NCI-H345 (cell line): ENCODE measurements at places on chromosomes 3 and 15.

- DNase-seq, result peak; percentile 74
These were observed 1.8 kb downstream of the HES1 start for GRCh38 chr3:194137506-194138474.

DNA sequence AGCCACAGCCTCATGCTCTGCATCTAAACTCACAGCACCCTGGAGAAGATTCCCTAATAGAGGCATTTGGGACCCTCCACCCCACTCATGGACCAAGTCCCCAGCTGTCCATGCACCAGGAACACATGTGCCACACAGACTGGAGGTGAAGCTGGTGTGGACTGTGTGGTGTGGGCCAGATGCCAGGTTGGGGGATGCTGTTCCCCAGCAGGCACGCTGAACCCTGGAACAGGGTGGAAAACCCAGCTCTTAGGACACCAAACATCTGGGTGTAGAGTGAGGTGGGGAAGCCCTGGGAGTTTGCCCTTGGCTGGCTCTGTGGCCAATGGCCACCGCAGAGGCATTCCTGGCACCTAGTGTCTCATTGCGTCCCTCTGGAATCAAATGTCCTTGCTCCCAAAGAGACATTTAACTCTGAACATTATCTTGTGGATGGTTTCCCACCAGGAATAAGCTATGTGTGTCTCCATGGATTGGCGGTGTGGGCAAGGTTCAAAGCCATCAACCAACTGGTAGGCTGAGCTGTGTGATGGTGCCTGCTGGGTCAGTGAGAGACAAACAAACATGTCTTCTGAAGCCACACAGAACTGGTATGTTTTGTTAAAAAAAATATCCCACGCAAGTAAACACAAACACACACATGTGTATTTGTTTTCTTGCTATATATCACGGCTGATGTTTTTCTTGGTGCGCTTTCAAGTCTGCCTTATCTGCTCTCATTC, 65.0 kb downstream of the EXOG start:
- no peak for DNase-seq

- no peak for DNase-seq
These were observed 99.3 kb downstream of the BDH1 start for GRCh38 chr3:197456261-197457091.

DNA sequence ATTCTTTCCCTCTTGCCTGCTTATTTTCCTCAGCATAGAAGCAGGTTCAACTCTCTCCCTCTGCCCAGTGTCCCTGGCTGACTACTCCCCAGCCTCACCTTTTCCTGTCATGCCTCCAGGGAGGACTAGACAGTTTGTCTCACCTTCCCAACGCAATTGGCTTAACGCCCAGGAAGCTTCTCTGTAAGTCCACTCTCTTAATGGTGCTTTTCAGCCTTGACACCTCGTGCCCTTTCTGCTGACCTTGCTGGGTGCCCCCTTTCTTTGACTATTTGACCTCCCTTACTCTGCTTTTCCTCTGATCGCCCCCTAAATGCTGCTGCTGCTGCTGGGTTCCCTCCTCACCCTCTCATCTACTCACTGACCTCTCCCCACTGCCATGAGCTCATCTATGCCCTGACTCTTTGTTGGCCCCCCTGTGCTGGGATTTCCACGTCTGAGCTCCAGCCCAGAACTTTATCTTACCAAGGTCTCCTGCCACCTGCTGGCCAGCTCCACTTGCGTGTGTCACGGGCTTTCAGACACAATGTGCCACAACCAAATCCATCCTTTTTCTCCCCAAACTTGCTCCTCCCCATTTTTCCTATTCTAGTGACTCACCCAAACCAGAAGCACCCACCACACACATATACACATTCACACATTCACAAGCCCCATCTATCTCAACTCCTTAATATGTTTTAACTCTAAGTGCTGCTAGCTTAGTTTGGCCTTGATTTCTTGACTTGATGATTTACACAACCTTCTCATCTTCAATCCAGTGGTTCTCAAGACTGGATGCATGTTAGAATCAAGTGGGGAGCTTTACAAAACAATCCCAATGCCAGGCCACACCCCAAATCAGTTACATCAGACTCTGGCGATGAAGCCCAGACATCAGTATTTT, 16.6 kb downstream of the EPB42 start:
- DNase-seq, result peak; percentile 3

GRCh38 chr3:48595526-48596121, 495 bp upstream of the COL7A1 start:
- DNase-seq, result no peak

DNA sequence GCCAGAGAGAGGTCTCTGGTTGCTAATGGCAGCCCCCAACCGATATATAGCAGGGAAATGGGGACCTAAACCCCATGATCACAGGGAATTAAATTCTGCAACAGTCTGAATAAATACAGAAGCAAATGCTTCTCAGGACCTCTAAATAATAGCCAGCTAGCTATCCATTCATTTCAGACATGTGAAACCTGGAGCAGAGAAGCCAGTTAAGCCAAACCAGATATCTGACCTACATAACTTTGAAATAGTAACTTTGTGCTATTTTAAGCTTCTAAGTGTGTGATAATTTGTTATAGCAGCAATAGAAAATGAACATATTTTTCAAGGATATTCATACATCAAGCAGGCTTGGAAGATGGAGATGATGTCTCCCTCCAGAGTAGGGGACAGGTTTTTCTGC, 1062.9 kb upstream of the CADM2 start:
- no peak for DNase-seq

DNA sequence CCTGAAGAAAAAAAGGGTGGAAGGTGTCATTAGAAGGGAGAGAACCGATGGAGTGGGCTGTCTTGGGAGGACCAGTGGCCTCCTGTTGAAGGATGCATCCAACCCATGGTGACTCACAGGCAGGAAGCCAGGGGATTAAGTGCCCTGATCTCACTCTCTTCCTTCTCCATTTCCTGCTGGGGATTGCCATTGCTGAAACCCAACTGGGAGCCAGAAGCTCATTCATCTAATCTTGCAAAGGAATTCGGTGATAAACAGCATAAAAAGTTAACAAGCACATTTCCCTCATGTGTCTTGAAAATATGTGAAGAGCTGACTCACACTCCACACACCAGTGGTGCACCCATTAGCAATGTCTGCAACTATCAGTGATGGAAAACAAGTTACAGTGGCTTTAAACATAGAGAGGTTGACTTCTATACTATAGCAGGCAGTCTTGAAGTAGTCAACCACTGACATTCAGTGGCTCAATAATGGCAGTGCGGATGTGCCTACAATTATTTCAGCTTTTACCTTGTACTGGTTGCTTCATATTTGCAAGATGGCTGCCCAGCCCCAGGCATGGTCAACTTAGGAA, 12.8 kb upstream of the CSRNP1 start:
- DNase-seq, result no peak

DNA sequence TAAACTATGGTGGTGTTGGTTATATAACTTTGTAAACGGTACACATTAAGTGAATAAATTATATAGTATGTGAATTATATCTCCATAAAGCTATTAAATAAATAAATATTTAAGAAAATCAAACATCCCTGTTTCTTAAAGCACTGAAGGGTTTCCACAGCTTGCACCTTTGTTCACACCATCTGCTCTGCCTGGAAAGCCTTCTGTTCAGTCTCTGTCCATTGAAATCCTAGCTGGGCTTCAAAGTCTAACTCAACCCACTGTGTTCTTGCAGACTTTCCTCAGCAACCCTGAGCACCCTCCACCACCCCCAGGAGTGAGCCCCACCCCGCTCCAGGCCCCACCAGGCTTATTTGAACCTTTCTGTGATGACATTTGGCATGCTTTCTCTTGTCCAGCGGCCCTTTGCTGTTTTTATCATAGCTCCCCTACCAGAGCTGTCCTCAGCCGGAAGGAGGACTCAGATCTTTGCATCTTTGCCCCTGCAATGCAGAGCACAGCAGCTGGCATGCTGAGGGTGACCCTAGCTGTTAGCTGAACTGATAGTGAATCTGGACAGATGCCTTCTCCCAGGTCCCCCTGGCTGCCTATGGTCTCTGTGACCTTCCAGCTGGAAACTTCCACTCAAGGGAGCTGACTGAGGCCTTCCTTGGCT, 105.2 kb downstream of the DAPK2 start:
- DNase-seq, result no peak

GRCh38 chr3:184583578-184584451, 22.2 kb downstream of the EPHB3 start:
- peak; percentile 63 for DNase-seq

DNA sequence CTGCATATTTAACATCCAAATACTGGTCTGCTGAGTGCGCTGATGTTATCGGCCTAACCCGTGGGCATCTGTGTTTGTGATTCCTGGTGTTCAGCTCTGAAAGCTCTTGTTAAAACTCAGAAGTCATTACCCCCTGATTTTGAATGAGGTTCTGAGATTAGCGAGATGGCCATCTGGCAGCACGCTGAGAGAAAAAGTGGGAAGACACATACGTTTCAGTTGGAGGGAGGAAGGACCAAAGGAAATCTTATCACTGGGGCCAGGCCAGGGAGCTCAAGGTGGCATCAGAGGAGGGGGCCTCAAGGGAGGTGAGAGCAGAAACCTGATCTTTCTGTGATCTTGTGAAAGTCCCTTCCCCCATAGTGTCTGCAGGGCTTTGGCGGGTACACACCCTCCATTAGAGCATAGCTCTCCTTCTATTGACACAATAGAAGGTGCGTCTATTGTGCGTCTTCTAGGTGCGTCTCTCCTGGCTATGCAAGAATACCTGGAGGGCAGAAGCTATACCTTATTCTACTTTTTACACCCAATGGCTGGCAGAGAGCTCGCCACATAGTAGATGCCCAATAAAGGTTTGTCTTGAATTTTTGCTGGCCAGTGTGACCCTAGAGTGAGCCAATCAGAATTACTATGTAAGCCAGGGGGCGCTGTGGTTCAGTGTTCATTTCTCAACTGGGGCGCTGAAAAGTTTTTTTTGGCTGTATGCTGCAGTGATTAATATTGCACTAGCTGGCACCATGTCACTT, 182.4 kb downstream of the SHQ1 start:
- no peak for DNase-seq

- no peak for DNase-seq
These were observed 51.6 kb downstream of the RAB11A start for GRCh38 chr15:65920825-65921309.

GRCh38 chr3:15206662-15207576, 873 bp downstream of the CAPN7 start:
- no peak for DNase-seq

GRCh38 chr3:101850246-101851051, 1.1 kb downstream of the NFKBIZ start:
- no peak for DNase-seq

GRCh38 chr3:171972871-171973348, 66.5 kb upstream of the FNDC3B start:
- no peak for DNase-seq

GRCh38 chr3:71127844-71128243, 455.7 kb downstream of the FOXP1 start:
- no peak for DNase-seq

DNA sequence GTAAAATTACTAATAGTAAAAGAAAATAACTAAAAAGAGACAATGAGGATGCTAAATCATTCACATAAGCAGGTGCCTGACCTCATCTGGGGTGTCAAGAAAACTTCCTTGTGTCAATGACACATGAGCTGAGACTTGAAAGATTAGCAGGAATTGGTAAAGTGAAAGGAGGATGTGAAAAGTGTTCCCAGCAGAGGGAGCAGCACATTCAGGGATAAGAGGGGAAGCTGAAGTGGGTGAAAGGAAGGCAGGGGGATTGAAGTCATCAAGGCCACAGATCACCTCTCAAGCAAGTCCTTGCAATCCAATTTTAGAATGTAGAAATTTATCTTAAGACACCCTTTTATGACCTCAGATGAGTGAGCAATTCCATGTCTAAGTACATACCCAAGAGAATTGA, 60.2 kb upstream of the ACP3 start:
- DNase-seq, result peak; percentile 13

GRCh38 chr3:69532547-69533224, 146.8 kb upstream of the FRMD4B start:
- peak; percentile 3 for DNase-seq

- DNase-seq, result no peak
These were observed 31.0 kb downstream of the CTDSPL2 start for GRCh38 chr15:44458429-44458828.

DNA sequence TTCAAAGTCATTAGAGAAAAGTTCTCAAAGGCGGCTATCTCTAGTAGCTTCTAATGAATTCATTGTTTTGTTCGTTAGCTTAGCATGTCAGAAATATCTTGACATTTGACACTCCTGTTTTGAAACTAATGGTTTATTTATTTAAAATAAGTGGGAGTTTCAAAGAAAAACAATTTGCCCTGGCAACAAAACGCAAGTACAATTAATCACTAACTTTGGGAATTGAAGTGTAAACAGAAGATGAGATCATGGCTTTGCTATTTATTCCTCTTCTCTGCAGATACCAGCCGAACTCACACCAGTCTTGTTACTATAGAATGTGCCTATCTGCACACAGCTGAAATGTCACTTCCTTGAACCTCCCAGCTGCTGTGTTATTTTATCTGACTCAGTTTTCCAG, 27.5 kb downstream of the MASP1 start:
- DNase-seq, result no peak

GRCh38 chr3:38565339-38566214, 69.4 kb downstream of the EXOG start:
- DNase-seq, result no peak

GRCh38 chr3:169552533-169552932, 111.0 kb downstream of the MECOM start:
- no peak for DNase-seq

- no peak for DNase-seq
These were observed 30.5 kb downstream of the TOPAZ1 start for GRCh38 chr3:44272191-44272590.

DNA sequence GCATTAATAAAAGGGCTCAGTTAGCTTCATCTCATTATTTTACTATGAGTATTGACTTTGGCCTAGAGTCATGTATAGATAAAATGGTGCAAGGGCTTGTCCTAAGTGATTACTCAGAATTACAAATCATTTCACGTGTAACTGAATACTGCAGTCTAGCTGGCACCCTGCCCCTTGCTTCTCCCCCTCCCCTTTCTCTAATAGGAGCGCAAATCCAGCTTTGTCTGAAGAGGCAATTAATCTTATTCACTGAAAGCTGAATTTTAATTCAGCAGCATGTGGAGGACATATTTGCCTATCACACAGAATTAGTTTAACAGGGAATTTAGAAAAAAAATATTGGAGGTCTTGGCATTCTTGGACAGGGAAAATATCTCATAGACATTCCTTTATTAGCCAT, 412.1 kb upstream of the DPH6 start:
- peak; percentile 63 for DNase-seq
